Activated T-helper 1 cell treated with anti-CD3 and anti-CD28 coated beads, Interleukin-2, amount 50 U/mL, for 16 hours (primary cell): ENCODE measurements at places on chromosomes 3 and 15.

DNA sequence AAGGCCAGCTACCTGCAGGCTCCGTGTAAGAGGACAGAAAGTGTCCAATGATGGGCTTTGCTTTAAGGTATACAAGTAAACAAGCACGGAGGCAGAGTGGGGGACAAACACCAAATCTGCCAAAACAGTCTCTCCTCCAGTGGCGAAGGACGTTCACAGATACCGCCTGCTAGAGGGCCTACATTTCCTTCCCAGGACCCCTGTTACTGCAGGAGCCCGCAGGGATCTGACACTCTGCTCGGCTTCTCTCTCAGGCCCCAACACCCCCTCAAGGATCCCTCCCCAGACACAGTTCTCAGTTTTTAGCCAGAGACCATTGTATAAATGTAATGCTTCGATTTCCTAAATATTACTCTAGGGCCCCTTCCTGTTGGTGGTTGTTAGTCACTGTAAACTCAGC lies 46.0 kb upstream of the VGLL4 start:
- no peak for DNase-seq

DNA sequence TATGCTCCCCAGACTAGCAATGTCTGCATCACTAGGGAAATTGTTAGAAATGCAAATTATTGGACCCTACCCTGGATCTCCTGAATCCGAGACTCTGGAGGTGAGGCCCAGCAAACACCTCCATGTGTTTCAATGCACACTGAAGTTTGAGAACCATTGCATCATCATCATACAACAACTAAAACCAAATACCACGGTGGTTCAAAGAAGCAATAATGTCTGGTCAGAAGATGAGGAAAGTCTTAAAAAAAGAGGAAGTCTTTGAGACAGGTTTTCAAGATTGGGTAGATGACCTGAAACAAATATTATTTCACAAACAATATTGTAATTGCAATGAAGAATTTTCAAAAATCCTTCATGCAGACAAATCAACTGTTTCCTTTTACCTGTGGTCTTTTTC lies 60.3 kb upstream of the TRA2B start:
- no peak for DNase-seq

GRCh38 chr3:146503461-146504202 lies 34.3 kb upstream of the PLSCR2 start:
- DNase-seq, result no peak

DNA sequence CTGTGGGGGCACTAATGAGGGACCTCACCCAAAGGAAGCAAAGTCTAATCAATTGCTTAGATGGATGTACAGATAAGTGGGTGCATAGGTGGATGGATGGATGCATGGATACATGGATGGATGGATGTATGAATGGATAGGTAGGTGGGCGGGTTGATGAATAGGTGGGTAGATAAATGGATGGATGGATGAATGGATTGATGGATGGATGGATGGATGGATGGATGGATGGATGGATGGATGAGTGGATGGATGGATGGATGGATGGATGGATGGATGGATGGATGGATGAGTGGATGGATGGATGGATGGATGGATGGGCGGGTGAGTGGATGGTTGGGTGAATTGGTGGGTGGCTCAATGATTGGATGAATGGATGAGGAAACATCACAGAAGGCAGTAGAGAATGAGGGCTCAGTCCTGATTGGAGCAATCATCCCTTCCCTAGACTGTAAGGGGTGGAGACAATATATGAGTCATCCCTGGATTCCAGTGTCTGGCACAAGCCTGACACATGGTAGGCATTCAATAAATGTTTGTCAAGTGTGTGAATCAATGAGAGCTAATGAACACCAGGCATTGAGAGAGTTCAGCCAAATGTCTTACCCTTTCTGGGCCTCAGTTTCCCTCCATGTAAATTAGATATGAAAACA lies 40.4 kb upstream of the PXYLP1 start:
- DNase-seq, result no peak

DNA sequence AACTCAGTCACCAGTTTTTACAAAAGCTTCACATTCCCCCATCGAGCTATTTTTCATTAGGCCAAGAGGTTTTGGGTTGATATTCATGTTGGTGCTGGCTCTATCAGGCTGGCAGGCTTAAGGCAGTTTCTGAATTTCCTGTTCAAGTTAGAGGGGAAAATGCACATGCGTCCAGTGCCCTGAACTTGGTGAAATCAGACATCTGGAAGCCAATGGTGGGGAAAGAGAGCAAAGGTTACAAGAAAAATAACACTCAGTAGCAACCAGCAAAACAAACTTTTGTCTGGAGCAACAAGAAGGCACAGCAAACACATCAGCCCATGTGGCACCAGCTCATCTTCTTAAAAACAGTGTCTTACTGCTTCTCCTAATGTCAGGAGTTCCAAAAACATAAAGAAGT lies 155.6 kb upstream of the TSC22D2 start:
- DNase-seq, result no peak

DNA sequence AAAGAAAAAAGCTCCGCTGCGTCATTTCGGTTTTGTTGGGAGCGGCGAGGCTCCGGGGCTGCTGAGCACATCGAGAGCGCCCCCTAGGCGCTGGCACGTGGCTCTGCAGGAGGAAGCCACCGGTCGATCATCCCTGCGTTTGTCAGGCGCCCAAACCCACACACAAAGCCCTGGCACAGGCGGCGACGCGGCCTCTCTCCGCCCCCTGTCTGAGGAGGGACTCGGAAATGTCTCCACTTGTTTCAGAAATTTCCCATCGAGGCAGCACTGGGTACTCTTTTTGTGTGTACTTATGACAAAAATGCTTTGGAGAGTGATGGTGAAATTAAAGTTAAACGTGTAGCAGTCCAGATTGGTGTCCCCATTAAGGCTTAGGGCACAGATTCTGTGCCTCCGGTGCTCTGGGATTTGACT lies 407.3 kb upstream of the ONECUT1 start:
- DNase-seq, result no peak

DNA sequence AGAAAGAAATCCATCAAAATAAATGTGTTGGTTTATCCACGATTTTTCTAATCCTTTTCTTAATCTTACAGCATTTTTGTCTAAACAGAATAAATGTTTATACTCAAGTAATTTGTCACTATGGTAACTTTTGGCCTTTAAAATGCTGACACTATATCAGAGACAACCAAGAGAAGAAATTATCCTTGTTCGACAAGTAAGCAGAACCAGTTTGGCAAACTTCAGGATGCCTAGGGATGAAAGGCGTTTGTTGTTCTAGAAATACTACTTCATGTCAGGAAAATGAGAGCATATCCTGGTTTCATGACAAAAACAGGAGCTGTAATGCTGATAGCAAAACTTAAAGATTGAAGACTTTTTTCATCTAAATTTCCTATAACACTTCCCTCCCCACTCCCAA lies 308.0 kb upstream of the ATP11B start:
- DNase-seq, result no peak

- DNase-seq, result no peak
Observed at GRCh38 chr3:127157171-127157828, 35.6 kb upstream of the PRR23E start.

- DNase-seq, result no peak
Observed at GRCh38 chr3:119314821-119315220, 20.6 kb downstream of the ARHGAP31 start.

GRCh38 chr15:58870451-58870850 lies 63.0 kb downstream of the SLTM start:
- DNase-seq, result no peak

DNA sequence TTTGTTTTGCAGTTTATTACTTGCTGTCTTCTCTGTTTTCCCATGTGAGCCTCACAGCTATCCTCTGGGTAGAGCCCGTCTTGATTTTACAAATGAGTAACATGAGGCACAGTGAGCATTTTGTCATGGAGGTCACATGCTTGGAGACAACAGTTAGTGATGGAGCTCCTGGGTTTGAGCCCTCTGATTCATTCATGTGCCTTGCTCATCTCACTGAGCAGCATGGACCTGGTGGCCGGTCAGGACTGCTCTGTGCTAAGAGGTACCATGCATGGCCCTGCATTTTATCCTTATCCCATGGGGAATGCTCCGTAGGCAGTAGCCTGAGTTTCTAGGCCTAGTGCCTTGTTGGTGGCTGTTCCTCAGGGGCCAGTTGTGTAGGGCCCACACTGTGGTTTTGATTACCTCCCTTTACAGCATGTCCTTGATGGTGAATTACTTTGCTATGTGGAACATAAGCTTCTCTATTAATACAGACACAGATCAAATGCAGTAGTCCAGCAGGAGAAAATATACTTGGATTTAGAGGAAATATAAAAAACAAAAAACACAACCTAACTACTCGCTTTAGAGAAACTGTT lies 35.6 kb downstream of the MAP2K5 start:
- no peak for DNase-seq

GRCh38 chr3:71530903-71531530 lies 52.5 kb downstream of the FOXP1 start:
- no peak for DNase-seq
